Renal cortex interstitium (tissue), 15 donors: ENCODE measurements at places on chromosomes 2 and 18. TPM values are rescaled to one million over a fixed set of nuclear protein-coding genes. Genes with fewer than 3 reads are reported as not detected.

DNA sequence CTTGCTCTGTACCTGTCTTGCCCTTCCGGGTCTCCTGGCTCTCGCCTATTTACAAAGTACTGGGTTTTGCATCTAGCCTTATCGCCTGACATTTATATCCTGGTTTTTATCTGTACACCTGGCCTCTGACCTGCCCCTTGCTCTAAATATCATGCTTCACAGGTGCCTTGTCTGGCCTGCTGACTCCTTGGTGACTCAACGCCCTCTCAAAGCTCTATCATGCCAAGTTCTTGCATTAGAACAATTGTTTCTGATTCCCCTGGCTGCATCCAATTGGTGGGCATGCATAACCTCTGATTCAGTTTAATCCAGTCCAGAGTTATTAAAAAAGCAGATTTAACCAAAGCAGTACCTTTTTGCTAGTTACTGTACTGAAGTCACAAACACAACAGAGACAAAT lies 113.9 kb upstream of the CCDC68 start:
- DNase-seq = no peak

GRCh38 chr2:58739033-58739432 lies 497.9 kb upstream of the FANCL start:
- no peak for DNase-seq

- DNase-seq = no peak
Measured at GRCh38 chr2:226352941-226353560, 446.6 kb downstream of the IRS1 start.

DNA sequence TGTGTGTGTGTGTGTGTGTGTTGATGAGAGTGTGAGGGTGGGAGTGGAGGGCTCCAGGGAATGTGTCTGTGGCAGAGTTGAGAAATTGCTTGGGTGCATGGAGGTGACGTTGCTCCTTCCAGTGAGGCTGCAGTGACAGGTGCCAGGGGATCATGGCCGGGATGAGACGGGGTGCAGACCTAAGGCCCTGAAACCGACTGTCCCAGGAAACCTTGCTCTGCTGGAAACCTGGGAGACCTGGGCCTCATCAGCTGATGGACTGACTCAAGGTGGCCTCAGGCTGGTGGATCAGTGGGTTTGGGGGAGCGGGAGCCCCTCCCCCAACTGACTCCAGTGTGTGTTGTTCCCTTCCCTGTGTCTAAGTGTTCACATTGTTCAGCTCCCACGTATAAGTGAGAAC lies 56.6 kb downstream of the INHBB start:
- no peak for DNase-seq

GRCh38 chr18:79567481-79568147 lies 112.0 kb upstream of the CTDP1 start:
- DNase-seq = no peak

GRCh38 chr2:23027396-23027795 lies 357.6 kb upstream of the KLHL29 start:
- no peak for DNase-seq

The HOXD13 gene
- polyA plus RNA-seq = 0.17 TPM

The TXNDC2 gene
- polyA plus RNA-seq = 0.10 TPM

GRCh38 chr18:4544142-4544541 lies 89.0 kb upstream of the DLGAP1 start:
- no peak for DNase-seq
